ENCODE measurements at places on chromosomes 12 and 14.

DNA sequence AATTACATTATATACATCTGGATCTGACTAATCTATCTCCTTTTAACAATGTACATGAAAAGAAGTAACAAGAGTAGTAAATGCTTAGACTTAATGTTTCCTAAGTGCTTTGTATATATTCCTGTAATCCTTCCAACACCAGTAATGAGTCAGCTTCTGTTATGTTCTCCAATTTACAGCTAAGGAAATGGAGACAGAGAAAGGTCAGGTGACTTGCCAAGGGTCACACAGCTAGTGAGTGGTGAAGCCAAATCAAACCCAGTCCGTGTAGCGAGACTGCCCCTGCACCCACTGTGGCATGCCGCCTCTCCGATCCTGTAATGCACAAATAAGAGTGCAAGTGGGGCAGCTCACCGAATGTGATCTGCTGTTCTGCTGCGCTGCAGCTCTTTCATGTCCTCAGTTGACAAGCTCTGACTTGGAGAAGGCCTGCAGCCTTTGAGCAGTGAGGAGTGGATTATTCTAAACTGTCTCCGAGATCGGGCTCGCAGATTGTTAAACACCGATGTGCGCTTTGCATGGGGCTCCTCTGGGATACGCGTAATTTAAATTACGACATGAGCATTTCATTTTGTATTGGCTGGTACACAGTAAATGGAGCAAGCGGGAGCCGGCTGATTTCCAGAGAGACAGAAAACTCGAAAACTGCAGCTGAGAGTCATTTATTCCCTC is 65.1 kb upstream of the KTN1 start:
- DNase-seq: no peak

GRCh38 chr12:78121969-78122610 is 291.4 kb downstream of the NAV3 start:
- no peak for DNase-seq

GRCh38 chr12:119181944-119182343 is 3.2 kb downstream of the HSPB8 start:
- DNase-seq: no peak

DNA sequence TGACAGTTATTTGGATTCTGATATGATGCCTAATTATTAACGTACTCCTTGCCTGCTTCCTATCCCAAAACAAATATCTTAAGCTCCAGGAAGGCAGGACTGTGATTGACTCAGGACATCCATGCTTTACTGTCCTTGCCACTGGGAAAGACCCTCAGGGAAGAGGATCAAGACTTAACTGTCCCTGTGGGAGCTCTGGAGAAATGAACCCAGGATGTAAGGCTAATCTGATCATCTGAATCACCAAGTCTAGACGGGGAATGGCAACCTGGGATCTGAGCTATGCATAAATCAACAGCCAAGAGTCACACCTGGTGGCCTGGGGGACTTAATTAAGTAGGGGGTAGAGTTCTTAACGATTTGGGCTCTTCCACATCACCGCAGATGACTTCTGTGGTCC is 153.2 kb upstream of the BCL2L14 start:
- DNase-seq: no peak

DNA sequence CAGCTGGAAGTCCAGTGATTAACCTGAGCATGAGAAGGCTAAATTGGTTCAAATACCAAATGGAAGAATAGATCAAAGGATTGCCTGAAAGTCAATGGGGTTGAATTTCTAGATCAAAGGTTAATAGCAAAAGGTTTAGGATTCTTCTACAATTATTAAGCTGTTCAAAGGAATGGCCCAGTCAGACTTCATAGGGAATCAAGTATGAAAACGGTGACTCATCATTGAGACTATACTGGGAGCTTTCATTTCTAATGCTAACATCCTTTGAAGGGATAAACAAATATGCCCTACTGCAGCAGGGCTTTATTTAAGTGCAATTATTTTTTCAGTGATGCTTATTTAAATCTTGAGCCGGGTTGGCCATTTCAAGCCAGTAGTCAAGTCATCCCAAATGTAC is 152.8 kb downstream of the RIMBP2 start:
- DNase-seq: no peak

DNA sequence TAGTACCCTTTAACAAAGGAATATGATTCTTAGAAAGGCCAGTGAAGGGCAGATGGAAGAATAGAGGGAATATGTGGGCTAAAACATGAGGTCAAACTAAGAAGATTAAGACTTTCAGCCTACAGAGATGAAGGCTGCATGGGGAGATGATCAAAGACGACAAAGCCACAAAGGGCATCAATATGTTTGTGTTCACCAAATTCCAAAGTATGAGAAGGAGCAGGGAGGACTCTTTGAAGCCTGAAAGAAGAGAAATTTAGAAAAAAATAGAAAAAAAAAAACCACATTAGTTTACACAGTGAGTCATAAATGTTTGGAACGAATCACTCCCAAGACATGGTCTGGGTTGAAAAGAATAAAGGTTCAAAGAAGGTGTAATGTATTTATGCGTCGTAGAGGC is 131.8 kb downstream of the NEDD1 start:
- no peak for DNase-seq

DNA sequence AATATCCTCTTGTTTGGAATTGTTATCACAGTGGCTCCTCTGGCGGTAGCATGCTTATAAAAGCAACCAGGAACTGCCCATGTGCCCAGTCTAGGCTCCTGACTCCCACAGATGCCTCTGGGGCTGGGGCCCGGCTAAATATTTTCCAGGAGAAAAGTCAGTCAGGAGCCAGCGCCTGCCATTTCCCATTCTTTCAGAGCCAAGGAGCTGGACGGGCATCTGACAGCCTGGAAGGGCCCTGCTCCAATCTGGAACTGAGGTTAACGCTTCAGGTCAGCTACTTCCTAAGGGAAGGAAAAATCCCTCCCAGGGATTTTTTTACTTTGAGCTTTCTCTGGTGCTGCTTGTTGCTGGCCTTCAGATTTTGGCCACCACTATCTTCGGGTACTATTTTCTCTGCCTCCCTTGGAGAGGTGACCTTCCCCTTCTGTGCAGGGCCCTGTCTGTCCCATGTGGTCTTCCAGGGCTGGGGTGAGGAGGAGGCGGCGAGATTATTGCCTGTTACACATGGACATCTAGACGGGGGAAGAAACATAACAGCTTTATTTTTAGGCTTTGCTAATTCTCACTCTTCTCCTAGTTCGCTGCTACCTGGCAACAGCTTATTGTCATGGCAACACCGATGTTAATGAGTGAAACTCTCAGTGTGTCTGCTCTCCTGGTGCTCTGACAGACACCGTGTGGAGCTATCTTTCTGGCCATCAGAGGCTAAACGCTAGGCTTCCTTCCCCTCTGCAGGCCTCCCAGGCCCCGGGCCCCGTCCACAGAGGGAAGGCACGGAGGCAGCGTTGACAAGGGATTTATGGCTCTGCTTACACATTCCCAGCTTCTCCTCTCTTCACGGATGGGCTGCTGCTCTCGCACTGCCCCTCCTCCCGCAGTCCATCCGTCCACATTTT is 160.4 kb downstream of the CACNA1C start:
- no peak for DNase-seq

DNA sequence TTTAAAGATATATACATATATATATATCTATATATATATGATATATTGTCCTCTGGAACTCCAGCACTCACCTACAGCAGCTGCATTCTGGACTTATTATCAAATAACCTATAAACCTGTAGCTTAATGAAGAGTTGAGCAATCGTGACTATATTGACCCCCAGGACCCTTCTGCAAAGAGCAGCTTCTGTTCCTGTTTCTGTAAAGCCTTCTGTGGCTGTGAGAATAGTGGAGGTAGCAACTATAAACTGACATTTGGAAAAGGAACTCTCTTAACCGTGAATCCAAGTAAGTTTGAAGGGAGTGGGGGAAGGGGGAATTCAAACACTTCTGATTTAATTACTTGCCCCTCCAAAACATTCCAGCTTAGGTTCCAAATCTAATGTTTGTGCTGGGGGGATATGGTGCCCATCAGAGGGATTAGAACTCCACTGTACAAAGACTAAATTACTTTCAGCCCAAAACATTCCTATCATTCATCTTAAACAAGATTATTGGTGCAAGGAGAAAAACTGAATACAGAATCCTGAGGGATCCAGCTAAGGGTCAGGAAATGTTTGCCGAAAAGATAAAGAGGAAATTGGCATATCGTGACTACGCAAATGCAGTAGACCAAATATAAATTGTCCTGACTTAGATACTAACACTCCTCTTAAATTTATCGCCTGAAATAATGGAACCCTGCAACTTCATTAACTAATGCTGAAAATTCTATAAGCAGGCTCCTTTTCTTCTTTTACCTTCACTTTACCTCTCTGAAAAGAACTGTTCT is 106.1 kb downstream of the DAD1 start:
- DNase-seq: no peak

DNA sequence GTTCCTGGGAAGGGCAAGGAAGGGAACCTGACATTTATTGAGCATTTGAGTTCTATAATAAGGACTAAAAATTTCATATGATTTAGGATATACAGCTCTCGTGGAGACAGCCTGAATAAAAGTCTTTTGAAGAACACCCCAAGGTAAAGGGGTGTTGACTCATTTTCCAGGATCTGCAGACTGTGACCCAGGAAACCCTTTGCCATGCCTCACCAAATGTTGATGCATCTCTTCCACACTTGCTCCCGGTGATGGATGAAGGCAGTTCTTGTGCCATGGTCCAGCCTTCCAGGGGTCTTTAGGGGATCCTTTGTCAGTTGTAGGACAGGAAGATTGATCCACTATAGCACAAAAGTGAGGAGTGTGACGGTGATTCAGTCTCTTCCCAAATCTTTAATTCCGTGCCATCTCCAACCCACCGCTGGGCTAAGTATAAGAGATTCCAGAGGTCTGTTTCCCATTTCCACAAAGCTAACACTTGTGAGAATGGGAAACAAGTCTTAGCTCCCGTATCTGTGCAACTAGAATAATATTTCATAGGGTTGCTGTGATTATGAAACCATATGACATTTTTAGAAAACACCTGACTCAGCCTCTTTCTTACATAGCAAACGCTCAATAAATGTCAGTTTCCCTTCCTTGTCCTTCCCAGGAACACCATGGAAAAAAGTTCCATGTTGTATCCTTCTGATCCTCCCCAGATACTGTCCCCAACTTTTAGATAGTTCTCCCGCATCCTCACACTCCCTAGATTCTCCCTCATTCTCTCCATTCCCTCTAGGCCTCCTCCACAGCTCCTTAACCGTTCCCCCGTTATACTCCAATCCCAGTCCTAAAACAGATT is 836 bp downstream of the AAAS start:
- no peak for DNase-seq

GRCh38 chr12:15627995-15628945 is 160.9 kb downstream of the EPS8 start:
- DNase-seq: no peak

- no peak for DNase-seq
Measured at GRCh38 chr14:105414456-105415371, 4.9 kb upstream of the MTA1 start.

DNA sequence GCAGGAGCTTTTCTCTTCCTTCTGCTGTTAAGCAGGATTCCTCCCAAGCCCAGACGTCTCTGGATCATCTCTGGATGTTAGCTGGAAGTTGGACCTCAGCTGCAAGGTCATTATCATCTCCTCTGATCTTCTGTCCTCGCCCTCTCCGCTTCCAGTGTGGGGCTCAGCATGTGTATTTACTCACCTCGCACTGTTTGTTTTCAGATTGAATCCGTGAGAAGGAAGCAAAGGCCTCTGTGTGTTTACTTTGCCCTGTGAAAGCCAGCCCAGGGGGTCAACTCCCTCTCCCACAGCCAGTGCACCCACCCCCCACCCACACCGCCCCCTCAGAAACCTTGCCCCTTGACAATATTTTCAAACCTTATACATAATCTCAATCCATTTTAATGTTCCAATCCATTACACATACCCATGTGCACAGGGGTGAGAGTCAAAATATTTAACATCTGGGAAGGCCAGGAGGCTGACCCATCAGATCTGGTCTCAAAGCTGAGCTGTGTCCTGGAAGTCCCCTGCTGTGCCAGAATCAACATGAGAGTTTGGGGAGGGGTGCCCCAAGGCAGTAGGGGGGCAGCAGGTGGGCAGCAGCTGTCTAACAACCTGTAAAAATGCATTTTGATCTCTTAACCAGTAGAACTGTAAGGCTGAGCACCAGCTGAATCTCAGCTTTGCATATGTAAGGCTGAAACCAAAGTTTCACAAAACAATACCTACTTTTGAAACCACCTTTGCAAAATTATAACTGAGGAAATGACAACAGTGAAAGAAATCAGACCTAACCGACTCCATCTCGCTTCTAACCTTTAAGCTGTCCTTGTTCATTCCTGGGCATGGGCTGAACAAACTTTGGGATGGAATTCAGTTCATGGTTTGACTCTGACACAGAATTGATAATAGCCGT is 157.9 kb downstream of the ZNF664 start:
- DNase-seq: no peak

GRCh38 chr12:87756111-87756510 is 273.1 kb downstream of the C12orf50 start:
- no peak for DNase-seq

DNA sequence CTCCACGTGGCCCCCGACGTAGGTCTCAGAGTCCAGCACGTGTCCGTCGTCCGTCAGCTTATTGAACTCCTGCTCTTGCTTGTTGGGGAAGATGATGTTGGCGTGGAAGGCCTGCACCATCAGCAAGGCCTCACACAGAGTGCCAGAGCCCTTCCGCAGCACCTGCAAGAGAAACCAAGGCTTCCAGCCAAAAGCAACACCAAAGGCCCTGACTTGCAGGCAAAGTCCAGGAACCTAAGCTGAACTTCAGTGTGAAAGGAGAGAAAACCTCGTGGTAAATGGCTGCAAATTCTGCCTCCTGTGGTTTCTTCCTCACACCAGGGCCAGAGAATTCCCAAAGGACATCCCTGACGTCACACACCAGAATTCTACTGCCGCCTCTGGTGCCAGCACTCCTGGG is 14.5 kb downstream of the POLE start:
- no peak for DNase-seq

- DNase-seq: no peak
Measured at GRCh38 chr12:54678131-54678530, 30.0 kb upstream of the DCD start.

DNA sequence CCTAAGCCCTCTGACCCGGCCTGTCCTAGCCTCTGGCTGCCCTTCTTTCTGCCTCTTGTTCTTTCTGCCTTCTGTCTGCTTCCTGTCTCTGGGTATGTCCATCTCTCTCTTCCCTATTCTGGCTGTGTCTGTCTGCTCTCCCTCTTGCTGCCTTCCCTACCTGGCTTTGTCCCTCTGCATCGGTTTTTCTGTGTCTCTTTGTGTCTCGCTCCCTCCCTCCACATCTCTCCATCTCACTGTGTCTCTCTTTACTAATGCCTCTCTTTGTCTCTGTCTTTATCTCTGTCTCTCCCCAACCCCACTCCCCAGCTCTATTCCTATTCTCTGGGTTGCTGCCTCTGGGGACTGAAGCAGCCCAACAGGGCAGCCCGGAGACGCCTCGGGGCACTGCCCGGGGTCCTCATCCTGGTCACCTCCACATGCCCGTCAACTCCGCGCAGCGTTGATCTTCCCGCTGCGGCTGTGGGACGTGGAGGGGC is 10.1 kb downstream of the SHMT2 start:
- DNase-seq: no peak

- no peak for DNase-seq
Measured at GRCh38 chr14:77007975-77008421, 20.5 kb downstream of the IRF2BPL start.

All from omental fat pad (tissue), 4 donors.